ENCODE measurements at places on chromosomes 3 and 15.
A peak's percentile ranks its signal among the peaks of the same experiment; 100 is the strongest.

DNA sequence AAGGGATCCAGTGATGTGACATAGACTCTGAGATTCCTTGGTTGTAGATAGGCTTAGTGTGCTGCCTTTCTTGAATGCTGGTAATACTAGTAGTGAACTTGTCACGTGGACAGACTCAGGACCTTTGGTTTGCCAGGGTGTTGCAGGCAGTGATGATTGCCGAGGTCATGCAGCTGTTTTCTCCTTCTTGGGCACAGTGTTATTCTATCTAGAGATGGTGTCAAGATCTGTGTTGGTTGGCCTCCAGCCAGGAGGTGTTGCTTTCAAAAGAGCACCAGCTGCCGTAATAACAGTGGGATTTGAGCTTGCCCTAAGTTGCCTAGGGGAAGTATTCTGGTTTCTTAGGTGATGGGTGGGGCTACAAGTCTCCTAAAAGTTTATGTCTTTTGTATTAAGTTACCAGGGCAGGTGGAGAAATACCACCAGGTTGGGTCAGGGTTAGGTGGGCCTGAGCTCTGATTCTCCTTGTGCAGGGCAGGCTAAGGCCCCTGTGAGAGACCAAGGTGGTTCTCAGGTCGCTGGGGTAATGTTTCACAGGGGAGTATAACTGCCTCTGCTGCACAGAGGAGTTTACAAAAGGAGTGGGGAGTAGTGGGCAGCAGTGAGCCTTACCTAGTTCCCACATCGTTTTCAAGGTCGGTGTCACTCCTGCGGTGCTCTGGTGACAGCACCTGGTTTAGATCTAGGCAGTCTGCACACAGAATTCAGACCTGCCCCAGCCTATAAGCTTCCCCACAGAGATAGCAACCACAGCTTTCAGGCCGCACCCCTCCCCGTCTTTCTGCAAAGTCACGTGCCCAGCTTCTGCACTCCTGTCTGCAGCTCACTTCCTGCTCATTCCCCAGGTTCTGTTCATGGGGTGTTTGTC, 350.3 kb downstream of the DOCK3 start:
- no peak for DNase-seq

DNA sequence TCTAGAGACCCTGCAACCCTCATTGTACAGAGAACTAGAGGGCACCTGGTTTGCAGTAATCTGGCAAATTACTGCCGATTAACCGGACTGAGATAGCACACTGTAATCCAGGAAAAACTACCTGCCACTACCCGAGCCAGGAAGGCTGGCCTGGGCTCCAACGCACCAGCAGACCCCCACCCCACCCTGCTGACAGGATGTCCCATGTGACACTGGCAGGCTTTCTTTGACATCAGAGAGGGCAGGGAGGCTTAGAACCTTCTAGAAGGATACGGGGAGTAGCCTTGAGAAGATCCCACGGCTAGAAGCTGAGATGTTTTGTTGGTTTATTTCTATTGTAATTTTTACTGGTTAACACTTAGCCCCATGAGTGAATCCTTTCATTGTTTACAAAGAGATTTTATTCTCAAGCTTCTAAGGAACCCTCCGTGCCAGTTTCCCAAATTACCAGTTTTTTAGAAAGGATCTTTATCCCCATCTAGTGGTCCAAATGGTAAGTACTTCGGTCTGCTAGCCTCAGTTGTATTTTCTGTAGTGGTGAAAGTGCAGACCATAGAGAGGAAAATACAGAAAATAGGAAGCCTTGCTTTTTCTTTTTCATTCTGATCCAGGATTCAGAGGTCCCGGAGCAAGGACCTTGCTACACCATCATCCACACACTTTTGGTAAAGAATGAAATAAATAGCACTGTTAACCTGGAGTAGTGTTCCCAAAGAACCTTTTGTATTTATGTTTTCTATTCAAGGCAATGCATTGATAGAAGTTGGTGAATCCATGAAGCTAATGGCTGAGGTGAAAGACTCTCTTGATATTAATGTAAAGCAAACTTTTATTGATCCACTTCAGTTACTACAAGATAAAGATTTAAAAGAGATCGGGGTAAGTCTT, 81.9 kb upstream of the ADAMTSL3 start:
- DNase-seq: peak; percentile 29

- DNase-seq: no peak
Measured at GRCh38 chr15:40241269-40242212, 2.7 kb downstream of the PAK6 start.

DNA sequence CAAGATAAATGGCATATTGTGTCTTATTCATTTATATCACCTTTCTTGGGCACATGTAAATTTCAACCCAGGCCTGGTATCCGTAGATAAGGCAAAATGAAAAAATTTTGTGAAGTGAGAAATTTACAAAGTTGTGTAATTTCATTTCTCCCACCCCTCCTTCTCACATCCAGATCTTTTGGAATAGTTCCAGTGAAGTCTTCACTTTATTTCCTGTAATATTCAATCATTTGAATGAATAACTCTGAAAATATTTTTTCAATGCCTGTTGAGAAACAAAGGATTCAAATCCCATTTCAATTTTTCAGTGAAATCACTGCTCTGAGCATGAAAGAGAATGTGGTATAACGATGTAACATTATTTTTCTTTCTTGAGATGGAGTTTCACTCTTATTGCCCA, 53.4 kb downstream of the BTLA start:
- DNase-seq: peak; percentile 28

GRCh38 chr3:110423276-110423675, 648.3 kb upstream of the NECTIN3 start:
- DNase-seq: no peak

- no peak for DNase-seq
Measured at GRCh38 chr15:80343554-80343992, 60.6 kb upstream of the ARNT2 start.

DNA sequence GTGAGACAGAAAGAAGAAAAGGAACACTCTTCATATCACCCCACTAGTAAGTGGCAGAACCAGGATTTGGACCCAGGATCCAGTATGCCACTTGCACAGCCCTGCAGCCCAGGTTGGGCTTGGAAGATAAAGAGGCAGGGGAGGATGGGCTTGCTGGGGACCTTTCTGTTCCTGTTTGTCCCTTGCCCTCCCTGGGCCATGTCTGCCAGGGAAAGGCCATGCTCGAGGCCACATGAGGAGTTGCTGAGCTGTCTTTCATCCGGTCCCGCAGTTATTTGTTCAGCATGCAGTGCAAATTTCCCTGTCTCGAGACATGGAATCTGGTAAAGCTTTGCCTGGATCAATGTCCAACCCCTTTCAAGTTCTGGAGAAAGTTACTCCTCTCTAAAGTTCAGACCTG, 116.0 kb upstream of the MRPS22 start:
- DNase-seq: no peak

DNA sequence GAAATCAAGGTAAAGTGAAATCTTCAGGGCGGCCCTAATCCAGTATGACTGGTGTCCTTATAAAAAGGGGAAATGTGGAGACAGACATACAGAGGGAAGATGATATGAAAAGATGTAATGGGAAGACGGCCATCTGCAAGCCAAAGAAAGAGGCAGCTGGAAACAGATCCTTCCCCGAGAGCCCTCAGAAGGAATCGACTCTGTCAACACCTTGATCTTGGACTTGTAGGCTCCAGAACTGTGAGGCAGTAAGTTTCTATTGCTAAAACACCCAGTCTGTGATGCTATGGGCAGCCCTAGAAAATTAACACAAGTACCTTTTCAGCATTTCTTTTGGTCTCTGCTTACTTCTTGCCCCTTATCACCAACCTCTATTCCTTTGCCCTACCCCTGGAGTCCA, 174.7 kb upstream of the TPM1 start:
- DNase-seq: no peak

DNA sequence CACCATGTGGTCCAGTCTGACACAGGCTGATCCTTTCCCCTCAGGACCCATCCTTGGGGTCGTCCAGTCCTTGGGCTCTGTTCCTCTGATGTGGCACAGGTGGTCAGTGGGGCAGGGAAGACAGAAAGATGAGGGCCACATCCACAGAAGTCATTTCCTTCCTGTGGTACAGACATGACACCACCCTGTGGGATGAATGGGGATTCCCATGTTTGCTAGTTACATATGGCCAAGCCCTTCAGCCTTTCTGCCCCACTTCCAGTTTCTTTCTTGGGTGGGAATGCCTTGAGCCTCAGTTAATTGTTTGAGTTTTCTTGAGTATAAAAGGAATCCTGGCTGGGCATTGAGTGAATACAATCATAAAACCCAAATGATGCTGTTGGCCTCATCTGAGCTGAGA, 284.7 kb upstream of the CTDSPL start:
- DNase-seq: no peak

DNA sequence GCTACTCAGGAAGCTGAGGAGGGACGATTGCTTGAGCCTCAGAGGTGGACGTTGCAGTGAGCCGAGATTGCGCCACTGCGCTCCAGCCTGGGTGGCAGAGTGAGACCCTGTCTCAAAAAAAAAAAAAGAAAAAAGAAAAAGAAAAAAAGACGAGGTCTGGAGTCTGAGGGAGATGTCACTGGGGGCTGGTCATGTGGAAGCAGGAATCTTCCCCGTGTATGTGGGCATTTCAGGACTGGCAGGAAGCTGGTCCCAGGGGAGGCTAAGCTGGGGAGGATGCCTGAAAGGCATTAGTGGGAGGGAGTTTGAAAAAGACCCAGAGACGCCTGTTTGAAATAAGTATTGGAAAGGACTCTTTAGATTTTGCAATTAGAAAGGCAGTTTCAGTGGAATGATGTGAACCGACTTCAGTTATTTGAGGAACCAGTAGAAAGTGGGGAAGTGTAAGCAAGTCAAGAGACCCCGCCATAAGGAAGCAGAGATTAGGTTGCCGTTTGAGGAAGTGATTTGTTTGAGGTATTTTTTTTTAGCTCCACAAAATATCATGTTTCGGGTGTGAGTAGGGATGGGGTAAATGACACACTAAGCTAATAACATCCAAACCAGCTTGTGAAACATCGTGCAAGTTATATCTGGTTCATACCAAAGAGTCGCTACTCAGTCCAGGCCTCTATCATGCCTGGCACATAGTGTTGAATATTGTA, 55.5 kb downstream of the ST6GAL1 start:
- DNase-seq: no peak

GRCh38 chr3:78368636-78369345, 1328.9 kb downstream of the ROBO2 start:
- DNase-seq: no peak

DNA sequence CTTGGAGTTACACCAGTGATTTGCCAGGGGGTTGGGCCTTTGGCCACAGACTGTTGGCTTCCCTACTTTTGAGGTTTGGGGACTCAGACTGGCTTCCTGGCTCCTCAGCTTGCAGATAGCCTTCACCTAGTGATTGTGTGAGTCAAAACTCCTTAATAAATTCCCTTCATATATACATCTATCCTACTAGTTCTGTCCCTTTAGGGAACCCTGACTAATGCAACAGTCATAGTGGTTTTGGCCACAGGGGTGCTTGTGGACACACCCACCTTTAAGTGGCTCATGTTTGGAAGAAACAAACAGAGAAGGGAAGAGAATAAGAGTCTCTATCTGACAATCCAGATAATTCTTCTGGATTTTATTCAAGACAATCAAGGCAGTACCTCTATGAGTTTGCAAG, 457.7 kb downstream of the EPHA3 start:
- no peak for DNase-seq

DNA sequence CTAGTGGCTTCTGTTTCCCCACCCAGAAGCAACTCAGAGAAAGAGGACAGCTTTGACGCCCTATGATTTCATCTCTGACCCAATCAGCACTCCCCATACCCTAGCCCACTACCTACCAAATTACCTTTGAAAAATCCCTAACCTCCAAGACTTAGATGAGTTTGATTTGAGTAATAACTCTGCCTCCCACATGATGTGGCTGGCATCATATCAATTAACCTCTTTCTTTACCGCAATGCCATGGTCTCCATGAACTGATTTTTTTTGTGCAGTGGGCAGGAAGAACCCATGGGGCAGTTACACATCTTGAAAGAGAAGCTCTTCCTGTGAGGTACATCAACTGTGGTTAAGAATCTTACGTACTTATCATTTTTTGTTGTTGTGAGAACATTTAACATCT, 25.5 kb upstream of the APOD start:
- no peak for DNase-seq

GRCh38 chr15:25391971-25392721, 46.7 kb downstream of the UBE3A start:
- DNase-seq: peak; percentile 83

DNA sequence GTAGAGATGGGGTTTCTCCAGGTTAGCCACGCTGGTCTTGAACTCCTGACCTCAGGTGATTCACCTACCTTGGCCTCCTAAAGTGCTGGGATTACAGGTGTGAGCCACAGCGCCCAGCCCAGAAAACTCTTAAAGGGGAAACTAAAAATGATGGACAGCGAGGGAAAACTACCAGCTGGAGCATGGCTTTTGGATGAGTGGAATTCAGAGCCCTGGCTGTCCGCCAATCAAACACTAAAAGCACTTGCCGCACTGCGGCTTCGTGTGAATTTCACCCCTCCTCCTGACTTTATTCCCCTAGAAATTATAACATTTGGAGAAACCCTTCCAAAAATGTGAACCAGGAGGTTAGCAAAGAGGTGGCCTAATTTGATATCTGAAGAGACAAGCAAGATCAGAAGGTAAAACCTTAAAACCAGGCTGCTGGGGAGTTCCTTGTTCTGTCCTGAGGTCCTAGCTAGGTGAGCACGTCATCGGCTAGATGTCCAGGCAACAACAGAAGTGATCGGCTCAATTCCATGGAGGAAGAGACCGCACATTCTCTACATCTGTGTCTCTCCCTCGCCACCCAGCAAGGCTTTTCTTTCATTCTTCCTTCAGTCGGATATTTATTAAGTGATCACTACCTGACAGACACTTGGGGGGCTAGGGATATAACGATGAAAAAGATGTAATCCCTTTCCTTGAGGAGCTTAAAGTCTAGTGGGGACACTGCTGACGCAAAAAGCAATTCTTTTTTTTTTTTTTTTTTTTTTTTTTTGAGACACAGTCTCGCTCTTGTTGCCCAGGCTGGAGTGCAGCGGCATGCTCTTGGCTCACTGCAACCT, 1.7 kb downstream of the TM4SF19 start:
- no peak for DNase-seq

DNA sequence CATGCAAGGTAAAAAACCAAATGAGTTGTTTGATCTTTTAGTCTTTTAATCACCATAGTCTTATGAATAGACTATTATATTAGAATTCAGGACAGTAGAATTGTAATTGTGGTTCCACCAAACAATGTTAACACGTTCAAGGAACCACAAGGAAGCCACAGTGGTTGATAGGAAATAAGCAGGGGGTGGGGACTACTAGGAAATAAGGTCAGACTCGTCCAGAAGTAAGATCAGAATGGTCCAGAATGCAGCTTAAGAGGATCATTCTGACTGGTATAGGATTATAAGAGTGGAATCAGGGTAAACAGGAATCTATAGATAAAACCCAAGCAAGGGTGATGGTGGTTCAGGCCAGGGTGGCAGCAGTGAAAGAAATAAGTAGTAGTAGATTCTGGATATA, 7.5 kb downstream of the MYNN start:
- no peak for DNase-seq

DNA sequence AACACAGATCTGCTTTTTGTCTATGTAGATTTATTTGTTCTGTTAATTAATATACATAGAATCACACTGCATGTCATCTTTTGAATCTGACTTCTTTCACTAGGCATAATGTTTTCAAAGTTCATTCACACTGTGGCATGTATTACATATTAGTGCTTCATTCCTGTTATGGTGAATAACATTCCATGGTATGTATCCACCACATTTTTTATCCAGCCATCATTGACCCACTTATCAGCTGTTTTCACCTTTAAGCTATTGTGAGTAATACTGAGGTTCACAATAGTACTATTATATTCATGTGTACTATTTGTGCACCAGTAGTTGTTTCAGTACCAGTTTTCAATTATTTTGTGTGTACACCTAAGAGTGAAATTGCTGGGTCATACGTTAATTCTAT, 230.6 kb upstream of the CNTN3 start:
- DNase-seq: no peak
